ENCODE measurements at places on chromosomes 12 and 14.

DNA sequence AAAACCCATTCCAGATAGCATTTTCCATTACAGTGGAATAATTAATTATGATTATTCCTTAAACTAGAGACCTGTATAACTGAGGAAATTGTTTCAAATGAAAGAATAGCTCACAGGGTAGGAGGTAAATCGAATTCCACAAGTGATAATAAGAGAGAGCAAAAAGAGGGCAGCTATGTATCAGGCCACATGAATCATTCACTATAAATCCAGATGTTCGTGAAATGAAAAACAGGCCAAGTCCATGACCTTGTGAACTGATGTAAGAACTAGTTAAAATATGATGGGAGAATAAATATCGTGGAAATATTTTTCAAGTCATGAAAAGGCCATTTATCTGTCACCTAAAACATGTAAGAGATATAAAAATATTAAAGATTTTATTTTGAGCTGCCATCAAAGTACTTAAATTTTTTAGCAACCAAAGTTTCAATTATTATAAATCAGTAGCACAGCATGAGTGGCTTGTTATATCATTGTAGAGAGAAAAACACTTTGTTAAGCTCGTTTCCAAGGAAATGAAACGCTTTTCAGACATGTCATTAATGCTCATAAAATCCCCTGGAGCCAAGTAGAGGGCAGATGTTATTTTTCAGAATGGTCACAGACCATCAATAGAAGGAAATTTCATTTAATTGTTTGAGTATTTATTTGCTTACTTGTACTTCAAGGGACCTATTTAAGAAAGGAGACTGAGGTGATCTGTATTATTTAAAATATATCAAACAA lies 120.6 kb upstream of the CDKN3 start:
- DNase-seq: no peak

GRCh38 chr12:57240926-57241401 lies 10.0 kb downstream of the STAC3 start:
- DNase-seq: no peak

GRCh38 chr12:81944886-81945285 lies 185.7 kb upstream of the PPFIA2 start:
- no peak for DNase-seq

GRCh38 chr12:104951759-104952509 lies 6.2 kb downstream of the SLC41A2 start:
- DNase-seq: no peak

DNA sequence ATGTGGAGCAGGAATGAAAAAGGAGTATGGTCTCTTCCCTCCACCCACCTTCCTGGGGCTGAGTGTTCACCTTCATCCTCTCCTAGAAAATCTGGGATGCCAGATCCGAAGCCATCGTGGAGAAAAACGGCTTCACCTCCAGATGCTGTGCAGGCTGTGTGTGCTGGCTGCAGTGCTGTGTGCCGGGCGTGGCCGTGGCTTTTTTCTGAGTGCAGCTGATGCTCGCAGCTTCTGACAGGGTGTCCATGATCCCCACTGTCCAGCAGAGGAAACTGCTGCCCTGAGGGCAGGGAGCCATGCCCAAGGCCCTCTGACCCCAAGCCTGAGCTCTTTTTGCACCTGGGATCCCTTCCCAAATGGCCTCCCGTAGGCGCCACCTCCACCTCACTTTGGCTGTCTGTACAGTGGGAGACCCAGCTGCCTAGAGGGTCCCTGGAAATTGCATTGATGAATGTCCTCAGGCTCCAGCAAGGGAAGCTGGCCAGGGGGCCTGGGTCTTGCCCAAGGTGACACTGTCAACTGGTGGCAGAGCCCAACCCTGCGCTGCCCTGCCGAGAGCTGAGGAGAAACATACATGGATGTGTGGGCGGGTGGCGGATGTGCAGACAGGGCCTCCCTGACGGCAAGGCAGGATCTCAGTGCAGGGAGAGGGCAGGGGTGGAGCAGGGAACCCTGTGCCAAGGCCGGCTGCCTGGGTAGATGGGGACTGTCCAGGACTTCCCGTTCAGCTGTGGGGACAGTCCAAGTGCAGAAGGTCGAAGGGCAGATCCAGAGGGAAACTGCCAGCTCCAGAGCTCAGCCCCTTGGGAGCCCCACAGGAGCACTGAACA lies 53.3 kb downstream of the BEGAIN start:
- no peak for DNase-seq

DNA sequence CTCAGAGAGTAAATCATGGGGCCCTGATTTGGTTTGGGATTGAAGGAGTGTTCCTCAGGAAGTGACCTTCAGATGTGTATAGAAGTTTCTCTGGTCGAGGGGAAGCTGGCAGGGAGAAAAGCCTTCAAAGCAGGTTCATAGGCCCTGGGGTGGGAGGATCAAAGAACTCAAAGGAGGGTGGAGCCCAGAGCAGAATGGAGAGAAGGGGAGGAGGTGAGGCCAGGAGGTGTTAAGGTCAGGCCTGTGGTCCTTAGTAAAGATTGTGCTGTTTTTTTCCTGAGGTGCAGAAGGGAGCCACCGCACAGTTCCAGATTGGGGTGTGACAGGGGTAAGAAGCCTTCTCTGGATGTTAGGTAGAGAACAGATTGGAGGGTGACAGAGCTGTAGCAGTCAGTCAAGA lies 9.7 kb upstream of the CFAP251 start:
- no peak for DNase-seq

DNA sequence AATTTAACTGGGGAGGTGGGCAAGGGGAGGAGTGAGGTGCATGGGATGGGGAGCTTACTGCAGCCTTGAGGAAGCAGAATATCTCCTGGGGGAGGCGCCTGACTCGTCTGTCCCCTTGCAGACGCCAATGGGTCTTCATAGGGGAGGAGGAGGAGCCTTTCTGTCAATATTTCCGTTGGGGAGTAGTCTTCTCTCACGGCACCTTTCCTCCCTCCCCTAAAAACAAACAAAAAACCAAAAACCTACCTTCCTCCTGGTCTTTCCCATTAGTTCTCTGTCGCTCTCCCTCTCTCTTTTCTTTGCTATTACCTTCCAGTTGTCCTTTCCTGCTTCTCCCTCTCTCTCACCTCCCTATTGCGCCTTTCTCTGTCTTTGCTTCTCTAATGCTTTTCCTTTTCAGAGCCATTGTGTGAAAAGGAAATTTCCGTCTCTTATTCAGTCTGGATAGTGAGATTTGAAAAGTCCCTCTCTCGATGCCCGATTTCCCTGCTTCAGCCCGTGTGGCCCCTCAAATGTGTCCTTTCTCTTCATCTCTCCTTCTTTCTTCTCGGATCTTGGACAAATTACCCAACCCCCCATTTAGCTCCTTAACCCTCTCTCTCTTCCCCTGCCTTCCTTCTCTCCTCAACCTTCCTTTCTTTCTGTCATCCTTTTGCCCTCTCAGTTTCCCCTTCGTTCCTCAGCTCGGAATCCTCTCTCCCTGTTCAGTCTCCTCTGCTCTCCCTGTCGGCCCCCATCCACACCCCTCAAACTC lies 5.9 kb downstream of the GPR84 start:
- no peak for DNase-seq

GRCh38 chr14:86179980-86180379 lies 650.0 kb downstream of the FLRT2 start:
- DNase-seq: no peak

GRCh38 chr12:132542661-132543060 lies 52.7 kb downstream of the FBRSL1 start:
- DNase-seq: no peak

Data from stimulated activated CD4-positive, alpha-beta T cell treated with anti-CD3 and anti-CD28 coated beads, TNF-alpha, amount 100 ng/mL, for 24 hours (primary cell).